ENCODE measurements at places on chromosomes 11 and 22.
A peak's percentile ranks its signal among the peaks of the same experiment; 100 is the strongest.

GRCh38 chr11:63918507-63919191 lies 1.7 kb upstream of the RCOR2 start:
- no peak for DNase-seq

DNA sequence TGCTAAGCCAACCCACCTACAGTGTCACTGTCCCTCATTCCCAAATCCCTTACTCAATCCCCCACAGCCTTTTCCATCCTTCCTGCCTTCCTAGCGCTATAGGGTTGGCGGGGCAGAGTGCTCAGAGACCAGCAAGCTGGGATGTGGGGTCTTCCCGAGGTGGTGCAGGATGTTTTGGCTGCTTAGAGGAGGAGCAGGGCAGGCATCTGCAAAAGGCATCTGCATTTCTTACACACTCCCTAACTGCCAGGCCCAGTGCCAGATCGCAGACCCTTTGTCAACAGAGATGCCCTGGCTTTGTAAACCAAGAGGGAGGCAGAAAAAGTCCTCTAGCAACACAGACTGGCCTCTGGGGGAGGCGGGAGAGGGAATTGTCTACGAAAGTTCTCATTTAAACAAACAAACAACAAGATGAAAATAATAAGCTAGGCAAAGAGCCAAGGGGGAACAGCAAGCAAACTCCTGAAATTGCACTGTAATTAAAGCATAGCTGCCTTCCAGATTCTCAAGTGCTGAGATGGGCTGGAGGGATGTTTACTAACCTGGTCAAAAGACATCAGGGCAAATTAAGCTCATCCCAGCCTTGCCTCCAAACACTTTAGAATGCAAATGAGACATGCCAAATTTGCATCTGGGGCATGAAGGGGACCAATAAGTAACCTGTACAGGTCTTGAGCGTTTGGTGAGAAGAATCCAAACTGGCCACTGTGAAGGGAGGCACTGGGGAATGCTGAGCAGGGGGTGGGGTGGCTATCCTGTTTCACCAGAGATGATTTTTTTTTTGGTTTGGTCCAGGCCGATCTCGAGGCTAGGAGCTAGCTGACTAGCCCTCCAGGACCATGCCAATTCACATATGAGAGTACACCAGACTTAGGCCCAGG lies 38.1 kb upstream of the ADA2 start:
- no peak for DNase-seq

DNA sequence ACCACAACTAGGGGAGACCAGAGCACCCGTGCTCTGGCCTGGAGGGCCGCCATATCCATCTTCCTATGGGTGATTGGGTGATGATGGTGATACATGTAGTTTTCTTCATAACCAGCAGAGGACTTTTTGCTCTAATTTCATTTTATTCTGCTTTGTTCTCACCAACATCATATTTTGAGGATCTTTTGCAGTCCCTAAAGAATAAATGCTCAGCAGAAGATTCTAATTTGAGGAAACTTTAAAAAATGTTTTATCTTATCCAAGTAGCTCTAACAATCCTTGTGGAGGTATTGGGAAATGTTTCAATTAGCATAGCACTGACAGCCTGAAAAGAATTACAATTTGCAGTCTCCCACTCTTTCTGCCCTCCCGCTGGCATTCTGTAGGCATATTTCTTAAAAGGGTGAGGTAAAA lies 544.0 kb downstream of the NTM start:
- DNase-seq: no peak

GRCh38 chr11:129728581-129728980 lies 87.1 kb upstream of the TMEM45B start:
- no peak for DNase-seq

- no peak for DNase-seq
These were observed 28.9 kb downstream of the CD5 start for GRCh38 chr11:61131186-61131585.

- no peak for DNase-seq
These were observed 117.5 kb upstream of the CEP126 start for GRCh38 chr11:101797335-101797734.

DNA sequence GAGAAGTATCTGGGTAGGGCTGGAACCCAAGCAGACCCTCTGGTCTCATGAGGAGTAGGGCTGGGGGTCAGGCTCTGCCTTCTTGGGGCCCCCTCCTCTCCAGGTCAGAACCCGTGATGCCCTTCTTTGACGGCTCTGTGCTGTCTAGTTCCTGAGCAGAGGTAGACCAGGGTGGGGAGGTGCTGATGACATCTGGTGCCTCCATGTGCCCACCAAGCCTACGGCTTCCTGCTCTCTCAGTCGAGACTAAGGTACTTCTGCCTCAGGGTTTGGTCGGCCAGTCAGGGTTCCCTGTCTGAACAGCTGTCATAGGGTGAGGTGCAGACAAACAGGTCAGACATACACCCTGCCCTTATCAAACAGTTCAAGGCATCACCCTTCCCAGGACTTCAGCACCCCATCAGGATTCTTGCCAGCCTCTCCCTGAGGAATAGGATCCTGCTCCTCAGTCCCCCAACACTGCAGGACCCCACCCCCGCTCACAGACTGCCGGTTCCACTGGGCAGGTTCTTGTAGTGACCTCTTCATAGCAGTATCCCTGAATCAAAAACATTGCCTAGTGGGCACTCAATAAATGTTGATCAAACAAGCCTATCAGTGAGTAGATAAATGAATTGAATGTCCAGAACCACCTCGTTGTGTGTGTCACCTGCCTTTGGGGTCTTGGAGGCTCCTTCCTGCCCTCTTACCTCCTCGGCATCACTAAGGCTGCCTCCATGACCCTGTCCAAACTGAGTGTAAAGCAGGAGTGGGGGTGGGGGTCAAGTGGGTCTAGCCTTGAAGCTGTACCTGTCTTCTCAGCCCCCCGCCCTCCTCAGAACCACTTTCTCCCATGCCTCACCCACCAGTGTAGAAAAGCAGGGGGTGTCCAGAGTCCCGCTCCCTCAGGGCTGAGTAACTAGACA lies 158.2 kb downstream of the BUD13 start:
- DNase-seq: no peak

- no peak for DNase-seq
These were observed 1075.9 kb downstream of the BRD1 start for GRCh38 chr22:48751539-48752437.

DNA sequence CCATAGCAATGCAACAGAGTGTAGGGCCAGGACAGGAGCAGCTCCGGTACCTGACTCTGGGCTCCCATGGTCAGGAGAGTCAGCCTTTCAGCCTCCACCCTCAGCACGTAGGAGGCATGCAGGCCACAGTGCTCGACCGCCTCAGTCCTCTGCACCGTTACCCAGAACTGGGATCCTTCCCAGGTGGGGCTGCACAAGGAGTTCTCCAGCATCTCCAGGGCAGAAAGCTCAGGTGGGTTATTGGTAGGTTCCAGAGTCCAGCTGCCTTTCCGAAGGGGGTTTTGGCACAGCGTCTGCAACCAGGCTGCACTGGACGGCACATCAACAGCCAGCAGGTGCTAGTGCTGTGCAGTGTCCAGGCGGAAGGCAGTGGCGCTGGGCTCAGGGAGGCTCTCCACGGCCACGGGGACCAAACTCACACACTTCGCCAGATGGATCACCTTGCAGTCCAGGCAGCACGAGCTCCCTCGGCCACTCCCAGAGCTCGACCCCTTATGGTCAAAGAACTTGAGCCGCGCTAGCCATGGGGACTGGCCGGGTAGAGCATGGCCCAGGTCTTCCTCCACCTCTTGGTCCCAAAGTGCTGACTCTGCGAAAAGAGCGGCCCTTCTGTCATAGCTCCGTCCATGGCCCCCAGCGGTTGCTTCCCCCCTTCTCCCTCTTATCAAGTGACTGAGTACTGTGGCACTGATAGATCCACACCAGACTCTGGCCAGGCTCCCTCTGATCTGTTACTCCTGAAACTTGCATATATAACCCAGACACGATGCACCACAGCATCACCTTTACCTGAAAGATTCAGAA lies 6.9 kb upstream of the PHOX2A start:
- DNase-seq: no peak

- no peak for DNase-seq
These were observed 53.0 kb downstream of the SIK3 start for GRCh38 chr11:117045196-117045595.

GRCh38 chr22:50556703-50557102 lies 6.0 kb downstream of the SYCE3 start:
- DNase-seq: no peak

DNA sequence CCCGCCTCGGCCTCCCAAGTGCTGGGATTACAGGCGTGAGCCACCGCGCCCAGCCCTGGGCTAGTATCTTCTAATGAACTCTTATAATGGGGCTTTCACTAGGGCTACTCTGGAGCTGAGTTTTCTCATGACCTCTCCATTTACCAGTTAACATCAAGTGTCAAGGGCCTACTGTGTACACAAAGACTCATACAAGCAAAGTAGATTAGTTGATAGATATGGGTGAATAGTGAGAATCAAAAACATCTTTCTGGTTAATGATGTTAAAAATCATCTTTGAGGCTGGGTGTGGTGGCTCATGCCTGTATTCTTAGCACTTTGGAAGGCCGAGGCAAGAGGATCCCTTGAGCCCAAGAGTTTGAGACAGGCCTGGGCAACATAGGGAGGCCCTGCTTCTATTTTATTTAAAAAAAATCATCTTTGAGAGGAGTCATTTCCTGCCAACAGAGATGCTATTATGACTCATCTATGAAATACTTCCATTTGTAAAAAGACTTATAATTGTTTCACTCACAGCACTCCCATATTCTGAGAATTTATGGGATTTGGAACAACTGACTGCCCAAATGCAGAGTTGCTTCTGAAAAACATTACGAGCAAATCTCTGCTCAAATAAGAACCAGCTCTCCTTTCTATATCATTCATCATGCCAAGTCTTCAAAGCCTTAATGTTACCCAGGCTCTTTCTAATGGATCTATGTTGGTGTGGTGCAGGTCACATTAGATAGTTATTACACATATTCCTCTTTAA lies 57.0 kb downstream of the GDPD4 start:
- no peak for DNase-seq

DNA sequence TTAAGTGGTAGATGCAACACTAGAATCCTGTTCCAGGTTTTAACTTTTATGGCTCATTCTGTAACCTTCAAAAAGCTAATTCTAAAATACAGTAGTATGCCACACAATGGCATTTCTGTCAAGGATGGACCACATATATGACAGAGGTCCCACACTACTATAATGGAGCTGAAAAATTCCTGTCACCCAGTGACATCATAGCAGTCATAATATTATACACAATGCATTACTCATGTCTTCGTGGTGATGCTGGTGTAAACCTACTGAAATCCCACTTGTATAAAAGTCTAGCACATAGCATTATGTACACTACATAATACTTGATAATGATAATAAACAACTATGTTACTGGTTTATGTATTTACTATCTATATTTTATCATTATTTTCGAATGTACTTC lies 12.1 kb downstream of the TYR start:
- no peak for DNase-seq

GRCh38 chr11:20050048-20050447 lies 110.2 kb downstream of the DBX1 start:
- DNase-seq: no peak

GRCh38 chr11:19951558-19952115 lies 208.6 kb downstream of the DBX1 start:
- DNase-seq: no peak

- DNase-seq: no peak
These were observed 1125.0 kb downstream of the BRD1 start for GRCh38 chr22:48702573-48703264.

- DNase-seq: no peak
These were observed 73.4 kb downstream of the MED15 start for GRCh38 chr22:20580611-20581502.

DNA sequence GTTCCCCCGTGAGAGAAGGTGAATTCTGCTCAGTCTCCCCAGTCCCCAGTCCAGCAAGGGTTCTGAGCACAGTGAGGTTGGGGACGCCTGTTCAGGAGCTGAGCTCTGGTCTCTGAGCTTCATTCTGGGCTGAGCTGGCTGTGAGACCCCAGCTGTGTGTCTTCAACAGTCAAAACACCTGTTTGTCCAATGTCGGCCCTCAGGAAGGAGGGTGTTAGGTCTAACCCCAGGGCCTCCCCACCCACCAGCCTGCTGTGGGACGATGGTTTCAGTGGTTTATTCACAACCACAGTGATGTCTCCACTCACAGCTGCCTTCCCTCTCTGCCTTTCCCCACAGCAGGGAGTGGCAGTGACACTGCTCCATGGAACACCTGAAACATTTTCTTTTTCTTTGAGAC lies 1282.9 kb downstream of the TBC1D22A start:
- DNase-seq: no peak

- DNase-seq: no peak
These were observed 86.0 kb downstream of the KCNQ1 start for GRCh38 chr11:2530855-2531200.

GRCh38 chr11:26599425-26599824 lies 27.4 kb upstream of the MUC15 start:
- no peak for DNase-seq

DNA sequence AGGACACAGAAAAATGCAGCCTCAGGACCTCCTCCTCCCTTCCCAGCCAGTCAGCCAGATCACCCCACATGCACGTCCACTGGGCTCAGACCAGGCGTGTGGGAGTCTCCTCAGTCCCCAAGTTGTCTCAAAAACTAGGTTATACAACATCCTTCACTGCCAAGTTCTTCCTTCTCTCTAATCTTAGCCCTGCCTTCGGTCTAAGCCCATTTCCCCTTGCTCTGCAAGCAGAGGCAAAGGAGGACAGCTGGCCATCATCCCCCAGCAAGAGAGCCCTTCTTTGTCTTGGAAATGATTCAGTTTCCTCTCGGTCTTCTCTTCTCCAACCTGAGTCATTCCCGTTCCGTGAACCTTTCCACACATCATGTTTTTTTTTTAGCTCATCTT lies 14.0 kb upstream of the NRGN start:
- DNase-seq: no peak

GRCh38 chr22:24088816-24089215 lies 77.7 kb downstream of the CABIN1 start:
- no peak for DNase-seq

- DNase-seq: no peak
These were observed 7.8 kb upstream of the TMEM216 start for GRCh38 chr11:61384271-61385242.

- DNase-seq: no peak
These were observed 55.7 kb downstream of the MYH9 start for GRCh38 chr22:36331912-36332622.

GRCh38 chr11:119742263-119742861 lies 13.4 kb upstream of the NECTIN1 start:
- DNase-seq: no peak

- DNase-seq: peak; percentile 20
These were observed 6.2 kb downstream of the TBX1 start for GRCh38 chr22:19766511-19767426.

- no peak for DNase-seq
These were observed 230.7 kb downstream of the FAT3 start for GRCh38 chr11:92455210-92455790.

DNA sequence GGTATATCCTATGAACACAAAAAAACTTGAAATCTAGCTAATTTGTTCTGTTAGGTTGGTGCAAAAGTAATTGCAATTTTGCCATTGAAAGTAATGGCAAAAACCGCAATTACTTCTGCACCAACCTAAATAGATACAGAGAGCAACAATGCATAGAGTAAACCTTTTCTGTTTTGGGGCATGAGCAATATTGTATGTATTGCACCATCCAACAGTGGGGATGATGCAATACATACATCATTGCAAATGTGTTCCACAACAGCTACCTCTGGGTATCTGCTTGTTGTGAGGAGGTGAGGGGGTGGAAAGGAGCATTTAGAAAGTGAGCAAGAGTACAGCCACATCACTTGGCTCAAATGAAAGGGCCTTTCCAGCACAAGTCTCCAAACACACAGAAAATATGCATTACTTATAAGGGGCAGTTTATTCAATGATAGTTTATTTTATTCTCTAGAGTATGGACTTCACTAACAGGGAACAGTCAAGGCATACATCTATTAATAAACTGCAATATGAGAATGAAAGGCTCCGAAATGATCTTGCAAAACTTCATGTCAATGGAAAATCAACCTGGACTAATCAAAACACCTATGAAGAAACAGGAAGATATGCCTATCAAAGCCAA lies 77.3 kb downstream of the DEUP1 start:
- no peak for DNase-seq

Data from activated T-helper 1 cell treated with Interleukin-2 at 50 U/mL for 16 hours (primary cell).